Motor neuron (in vitro differentiated cells): ENCODE measurements at places on chromosomes 7 and 10.
A peak's percentile ranks its signal among the peaks of the same experiment; 100 is the strongest.

DNA sequence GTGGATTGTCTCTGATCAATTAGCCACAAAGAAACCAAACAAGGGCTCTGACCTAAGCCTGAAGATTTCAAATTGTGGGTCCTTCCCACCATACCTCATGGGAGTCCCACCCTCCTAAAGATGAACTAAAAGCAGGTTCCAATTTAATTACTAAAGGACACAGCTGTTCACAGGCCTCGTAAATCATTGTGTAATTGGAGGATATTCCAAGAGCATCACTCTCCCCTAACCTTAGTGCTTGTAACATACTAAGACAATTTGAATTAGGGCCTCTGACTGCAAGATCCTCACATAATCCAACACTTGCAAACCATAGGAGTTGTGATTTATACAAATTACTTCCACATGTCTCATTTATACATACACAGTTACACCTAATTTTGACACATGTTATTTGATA lies 44.4 kb downstream of the FOXI2 start:
- no peak for ATAC-seq

GRCh38 chr10:18233775-18234174 lies 93.6 kb downstream of the CACNB2 start:
- no peak for ATAC-seq

DNA sequence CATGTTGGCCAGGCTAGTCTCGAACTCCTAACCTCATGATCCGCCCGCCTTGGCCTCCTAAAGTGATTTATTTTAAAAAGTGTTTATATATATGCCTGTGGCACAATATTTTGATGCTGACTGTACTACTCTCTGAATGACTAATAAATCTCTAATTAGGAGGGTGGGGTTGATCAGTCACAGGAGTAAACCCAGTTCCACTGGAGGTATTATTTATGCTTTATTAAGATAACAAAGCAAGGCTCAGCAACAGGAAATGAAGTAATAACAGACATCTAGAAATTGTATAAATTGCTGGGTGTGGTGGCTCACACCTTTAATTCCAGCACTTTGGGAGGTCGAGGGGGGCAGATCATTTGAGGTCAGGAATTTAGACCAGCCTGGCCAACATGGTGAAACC lies 26.0 kb upstream of the MCU start:
- ATAC-seq, result no peak

DNA sequence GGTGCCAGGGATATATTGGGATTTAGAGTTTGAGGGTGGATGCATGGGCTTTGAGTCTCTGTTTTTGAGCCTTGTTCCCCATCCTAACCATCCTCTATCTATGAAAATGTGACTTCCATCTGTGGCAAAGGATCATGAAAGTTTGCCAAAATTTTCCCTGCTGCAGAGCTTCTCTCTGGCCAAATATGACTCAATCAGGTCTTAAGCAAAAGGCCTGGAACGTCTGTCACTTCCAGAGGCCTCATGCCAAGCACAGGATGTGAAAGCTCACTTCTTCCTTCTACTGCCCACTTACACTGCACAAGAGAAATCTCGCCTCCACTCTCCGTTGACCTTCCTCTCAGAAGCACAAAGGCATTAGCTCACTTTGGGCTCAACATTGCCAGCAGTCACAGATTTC lies 696.9 kb upstream of the NRP1 start:
- ATAC-seq, result no peak

DNA sequence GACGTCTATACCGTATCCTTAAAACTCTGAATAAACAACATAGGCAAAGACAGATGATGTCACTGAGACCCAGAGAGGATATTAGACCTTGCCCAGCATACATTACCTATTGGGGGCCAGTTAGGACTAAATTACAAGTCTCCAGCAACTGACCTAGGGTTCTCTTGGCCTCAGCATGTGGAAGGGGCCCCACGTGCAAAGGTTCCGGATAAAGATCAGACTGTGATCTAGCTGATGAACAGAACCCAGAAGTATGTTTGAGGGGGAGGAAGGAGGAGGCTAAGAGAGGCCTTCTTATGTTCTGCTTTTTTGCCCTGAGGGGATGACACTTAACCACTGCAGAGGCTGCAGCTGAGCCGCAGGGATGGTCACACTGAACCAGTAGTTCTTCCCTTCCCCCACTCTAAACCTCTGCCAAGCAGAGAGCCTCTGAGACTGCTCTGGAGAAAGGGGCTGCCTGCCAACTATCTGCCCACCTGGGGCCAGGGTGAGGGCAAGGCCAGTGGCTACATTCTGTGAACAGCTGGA lies 24.0 kb upstream of the KMT2C start:
- no peak for ATAC-seq

GRCh38 chr7:142482891-142483658 lies 225.2 kb upstream of the PRSS58 start:
- ATAC-seq, result peak; percentile 54

DNA sequence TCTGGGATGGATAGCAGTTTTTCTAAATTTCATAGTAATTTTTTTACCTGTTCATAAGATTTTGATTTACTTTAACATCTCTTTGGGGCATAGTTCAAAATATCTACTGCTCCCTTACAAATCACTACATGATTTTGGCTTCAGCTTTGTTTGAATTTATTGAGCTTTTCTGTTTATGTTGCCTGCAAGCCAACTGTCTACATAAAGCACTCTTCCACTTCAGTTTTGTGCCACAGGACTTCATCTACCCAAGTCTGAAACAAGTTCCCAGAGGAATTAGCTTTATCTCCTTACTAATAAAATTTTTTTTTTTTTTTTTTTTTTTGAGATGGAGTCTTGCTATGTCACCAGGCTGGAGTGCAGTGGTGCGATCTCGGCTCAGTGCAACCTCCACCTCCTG lies 45.4 kb upstream of the KMT2E start:
- no peak for ATAC-seq

DNA sequence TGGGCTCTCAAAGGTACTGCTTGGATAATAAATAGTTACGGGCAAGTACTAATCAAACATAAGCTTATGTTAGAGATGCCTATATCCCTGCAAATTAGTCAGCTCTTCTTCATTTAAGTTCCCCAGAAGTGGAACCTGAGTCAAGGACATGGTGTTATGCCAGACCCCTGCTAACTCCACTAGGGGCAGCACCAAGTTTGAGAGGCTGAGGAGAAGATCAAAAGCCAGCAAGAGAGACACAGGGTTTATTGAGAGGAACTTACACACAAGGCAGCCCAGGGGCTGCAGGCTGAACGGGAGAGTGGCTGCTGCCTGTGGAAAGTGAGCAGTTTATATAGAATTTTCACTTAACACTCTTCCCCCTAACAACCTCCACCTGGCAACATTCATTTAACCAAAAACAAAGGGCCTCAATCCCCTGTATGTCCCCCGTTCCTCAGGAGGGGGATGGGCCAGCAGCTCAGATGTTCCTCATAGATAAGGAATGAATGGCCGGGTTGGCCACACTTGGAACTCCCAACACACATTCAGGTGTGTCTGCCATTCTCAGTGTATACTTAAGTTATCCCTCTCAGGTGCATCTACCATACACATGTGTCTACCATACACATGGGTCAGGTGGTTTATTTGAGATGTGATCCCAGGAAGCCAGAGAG lies 62.6 kb upstream of the GHITM start:
- no peak for ATAC-seq
